ENCODE measurements at places on chromosomes 3 and 15. TPM values are rescaled to one million over a fixed set of nuclear protein-coding genes. Genes with fewer than 3 reads are reported as not detected.

- DNase-seq, result no peak
- H3K36me3 ChIP-seq, result peaks cover 8% of the 10 kb centered on the region
- H3K4me1 ChIP-seq, result peaks cover 7% of the 10 kb centered on the region
- H3K27ac ChIP-seq, result no peak overlapping the region
- H3K4me3 ChIP-seq, result no peak overlapping the region
These were observed 578.3 kb upstream of the ADAMTS9 start for GRCh38 chr3:65265942-65266590.

DNA sequence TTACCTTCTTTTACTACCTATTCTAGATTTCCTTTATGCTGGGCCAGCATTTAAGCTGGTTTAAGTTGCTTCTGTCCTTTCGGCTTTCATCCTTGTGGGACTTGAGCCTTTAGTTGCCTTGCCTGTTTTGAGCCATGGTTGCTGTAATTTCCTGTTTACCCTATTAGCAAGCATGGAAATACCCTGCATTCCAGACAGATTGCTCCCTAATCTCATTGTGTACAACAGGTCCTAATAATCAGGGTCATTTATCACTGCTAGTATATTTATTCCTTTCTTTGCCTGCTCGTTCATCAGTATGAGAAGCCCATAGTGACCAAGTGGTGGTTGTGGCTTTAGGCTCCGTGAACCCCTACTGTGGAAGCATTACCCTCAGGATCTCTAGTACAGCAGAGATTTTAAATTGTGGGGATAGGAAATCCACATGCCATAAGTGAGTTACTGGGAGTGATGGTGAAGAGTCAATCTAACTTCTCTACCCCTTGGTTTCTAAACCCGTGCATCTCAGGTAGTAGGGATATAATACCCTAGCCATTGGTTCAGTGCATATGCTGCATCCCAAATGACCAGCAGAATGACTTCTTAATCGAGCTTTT lies 31.9 kb downstream of the NCK1 start:
- no peak for DNase-seq
- H3K4me1 ChIP-seq, result peaks cover 13% of the 10 kb centered on the region

- H3K36me3 ChIP-seq, result no peaks in the 10 kb centered on the region
- peaks cover 2% of the 10 kb centered on the region for H3K4me1 ChIP-seq
- H3K4me3 ChIP-seq, result no peak overlapping the region
- peaks cover 7% of the 10 kb centered on the region for H3K27me3 ChIP-seq
- DNase-seq, result no peak
These were observed 6.9 kb upstream of the SPG11 start for GRCh38 chr15:44670087-44670950.

DNA sequence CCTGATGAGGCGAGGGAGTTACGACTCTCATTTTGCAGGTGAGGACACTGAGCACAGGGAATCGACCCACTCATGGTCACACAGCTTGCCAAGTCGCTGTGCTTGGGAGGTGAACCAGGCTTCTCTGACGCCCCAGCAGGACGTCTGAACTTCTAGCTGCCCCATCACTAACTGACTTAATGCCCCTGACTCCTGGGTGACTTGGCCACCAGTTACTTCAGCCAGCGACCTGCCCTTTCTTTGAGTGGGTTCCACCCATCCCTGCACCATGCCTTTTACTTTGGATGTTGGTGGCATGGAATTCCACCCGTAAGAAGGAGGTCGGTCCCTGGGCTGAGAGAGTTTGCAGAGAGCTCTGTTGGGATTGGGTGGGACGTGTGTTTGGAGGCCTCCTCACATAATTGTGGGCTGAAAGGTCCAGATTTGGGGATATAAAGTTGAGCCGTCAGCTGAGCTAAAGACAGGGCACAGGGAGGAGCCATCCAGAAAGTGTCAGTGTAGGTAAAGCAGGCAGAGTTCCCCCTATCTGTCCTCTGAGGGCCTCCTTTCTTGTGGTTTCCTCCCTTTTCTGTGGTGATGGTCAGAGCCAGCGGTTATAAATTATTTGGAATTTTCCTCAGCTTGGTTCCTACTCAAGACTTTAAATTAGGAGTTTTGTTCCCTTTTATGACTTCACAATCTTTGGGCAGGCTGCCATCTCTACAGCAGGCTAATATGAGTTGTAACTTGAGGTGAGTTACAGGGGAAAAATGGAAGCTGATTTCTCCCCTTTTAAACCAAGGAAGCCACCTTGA lies 55.0 kb downstream of the FLNB start:
- peaks cover 79% of the 10 kb centered on the region for H3K4me1 ChIP-seq
- no peak for DNase-seq
- H3K4me3 ChIP-seq, result peak overlapping the region; percentile 13

DNA sequence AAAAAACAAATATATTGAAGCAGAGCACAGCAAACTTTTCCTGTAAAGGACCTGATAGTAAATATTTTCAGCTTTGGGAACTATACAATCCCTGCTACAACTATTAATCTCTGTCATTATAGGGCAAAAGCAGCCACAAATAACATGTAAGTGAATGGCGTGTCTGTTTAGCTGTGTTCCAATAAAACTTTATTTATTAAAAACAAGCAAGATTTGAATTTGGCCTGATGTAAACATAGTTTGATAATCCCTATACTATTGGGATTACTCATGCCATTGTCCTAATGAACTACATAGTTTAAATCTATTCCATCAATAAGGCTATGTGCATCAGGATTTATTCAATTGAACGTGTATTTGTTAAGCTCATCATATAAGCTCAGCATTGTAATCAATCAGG lies 286.8 kb upstream of the CNTN6 start:
- peaks cover 5% of the 10 kb centered on the region for H3K4me1 ChIP-seq
- H3K4me3 ChIP-seq, result no peak overlapping the region
- H3K27me3 ChIP-seq, result no peaks in the 10 kb centered on the region
- no peaks in the 10 kb centered on the region for H3K36me3 ChIP-seq

- H3K4me3 ChIP-seq, result no peak overlapping the region
- H3K27me3 ChIP-seq, result no peaks in the 10 kb centered on the region
- H3K27ac ChIP-seq, result peak overlapping the region; percentile 92
- peaks cover 19% of the 10 kb centered on the region for H3K36me3 ChIP-seq
- peaks cover 38% of the 10 kb centered on the region for H3K4me1 ChIP-seq
These were observed 59.2 kb upstream of the TRAK1 start for GRCh38 chr3:42031808-42032480.

DNA sequence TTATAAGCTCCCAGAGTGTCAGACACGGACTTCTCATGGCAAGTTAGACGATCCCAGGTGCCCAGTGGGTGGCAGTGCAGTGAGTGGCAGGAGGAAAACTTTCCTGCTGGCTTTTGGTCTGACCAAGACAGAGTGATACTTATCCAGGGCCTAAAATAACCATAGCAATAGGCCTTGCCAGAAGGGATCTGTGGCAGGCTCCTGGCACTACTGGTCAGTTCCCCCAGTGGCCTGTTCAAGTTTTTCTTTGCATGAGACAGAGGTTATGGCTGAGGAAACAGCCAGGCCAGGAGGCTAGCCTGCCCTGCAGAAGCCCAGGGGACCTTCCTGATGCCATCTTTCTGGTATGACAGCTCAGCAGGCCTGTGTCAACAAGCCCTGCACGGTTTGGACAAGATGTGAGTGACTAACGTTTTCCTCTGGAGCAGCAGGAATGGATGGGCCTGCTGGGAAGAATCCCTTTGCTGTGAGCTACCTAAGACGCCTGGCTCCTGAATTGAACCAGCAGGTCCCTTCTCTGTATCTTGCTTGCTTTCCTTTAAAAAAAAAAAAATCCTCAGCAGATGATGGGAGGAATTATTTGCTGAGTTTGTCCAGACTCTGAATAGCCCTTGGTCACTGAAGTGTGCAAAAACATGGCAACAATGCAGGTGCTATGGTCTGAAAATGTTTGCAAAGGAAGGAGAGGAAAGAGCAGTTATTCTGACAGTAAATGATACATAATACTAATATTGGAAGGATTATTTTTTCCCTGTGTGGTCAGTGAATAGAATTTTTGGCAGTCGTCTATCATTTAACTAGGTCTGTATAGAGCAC lies 18.0 kb downstream of the SCG5 start:
- H3K4me3 ChIP-seq, result no peak overlapping the region
- no peaks in the 10 kb centered on the region for H3K27me3 ChIP-seq
- no peak for DNase-seq
- H3K4me1 ChIP-seq, result no peaks in the 10 kb centered on the region
- H3K27ac ChIP-seq, result no peak overlapping the region

Gene GPR171
- not detected for total RNA-seq

Gene ACAD9
- 61.8 TPM for total RNA-seq

Gene RARB
- total RNA-seq, result 117 TPM

Gene PLSCR5
- total RNA-seq, result not detected

Measured in mesothelial cell of epicardium (in vitro differentiated cells).